IPS DF 19.7 (cell line): ENCODE measurements at places on chromosomes 2 and 18.

DNA sequence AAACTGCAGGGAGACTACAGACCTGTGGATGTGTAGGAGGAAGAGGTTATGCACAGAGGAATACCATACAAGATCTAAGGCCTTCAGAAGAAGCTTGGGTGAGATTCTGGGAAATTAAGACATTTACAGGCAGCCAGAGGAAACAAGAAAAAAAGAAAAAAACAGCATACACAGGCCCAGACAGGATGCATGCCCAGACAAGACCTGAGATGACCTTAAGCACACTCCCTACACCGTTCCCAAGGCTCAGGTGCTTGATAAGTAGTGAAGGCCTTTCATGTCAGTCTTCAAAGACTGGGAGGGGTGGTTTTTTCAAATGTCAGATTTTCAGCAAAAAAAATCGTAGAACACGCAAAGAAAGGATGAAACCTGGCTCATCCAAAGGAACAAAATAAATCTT, 83.0 kb downstream of the CCDC138 start:
- no peak for DNase-seq

GRCh38 chr2:180319586-180320405, 312.7 kb upstream of the CWC22 start:
- no peak for DNase-seq

GRCh38 chr2:197606180-197606579, 69.2 kb downstream of the RFTN2 start:
- no peak for DNase-seq

DNA sequence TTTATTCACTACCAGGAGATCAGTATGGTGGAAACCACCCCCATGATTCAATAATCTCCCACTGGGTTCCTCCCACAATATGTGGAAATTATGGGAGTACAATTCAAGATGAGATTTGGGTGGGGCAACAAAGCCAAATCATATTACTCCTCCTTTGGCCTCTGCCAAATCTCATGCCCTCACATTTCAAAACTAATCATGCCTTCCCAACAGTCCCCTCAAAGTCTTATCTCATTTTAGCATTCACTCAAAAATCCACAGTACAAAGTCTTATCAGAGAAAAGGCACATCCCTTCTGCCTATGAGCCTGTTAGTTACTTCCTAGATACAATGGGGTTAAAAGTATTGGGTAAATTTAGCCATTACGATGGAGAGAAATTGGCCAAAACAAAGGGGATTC, 989.5 kb upstream of the CNTNAP5 start:
- DNase-seq = no peak
